ENCODE measurements at places on chromosomes 1 and 21.

DNA sequence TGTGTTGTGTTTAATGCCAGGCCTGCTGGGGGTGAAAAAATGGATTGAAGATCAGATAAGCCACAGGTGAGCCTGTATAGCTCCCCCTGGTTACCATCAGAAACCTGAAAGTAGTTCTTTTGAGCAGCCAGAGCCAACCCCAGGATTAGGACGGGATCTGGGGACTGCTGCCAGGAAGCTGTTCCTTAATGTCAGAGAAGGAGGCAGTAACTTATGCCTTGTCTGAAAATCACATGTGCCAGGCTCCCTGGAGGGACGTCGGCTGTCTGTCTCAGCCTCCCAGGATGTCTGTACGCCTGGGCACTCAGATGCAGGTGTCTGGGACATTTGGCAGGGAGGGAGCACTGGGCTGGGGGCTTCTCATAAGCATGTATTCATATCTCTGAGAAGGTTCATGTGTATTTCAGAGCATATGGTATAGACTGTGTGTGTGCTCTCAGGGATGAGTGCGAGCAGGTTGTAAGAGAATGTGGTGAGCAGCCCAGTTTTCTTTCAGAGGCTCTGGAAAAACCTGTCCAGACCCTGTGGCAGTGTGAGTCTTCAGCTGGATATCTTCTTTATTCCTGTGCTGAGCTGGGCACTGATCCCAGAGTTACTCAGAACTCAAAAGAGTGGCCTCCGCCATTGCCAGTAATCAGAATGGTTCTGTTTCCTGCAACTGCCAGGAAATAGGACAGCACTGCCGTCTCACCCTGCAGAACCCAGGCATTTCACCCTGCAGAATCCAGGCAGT, 2.8 kb downstream of the FAM43B start:
- DNase-seq: no peak

DNA sequence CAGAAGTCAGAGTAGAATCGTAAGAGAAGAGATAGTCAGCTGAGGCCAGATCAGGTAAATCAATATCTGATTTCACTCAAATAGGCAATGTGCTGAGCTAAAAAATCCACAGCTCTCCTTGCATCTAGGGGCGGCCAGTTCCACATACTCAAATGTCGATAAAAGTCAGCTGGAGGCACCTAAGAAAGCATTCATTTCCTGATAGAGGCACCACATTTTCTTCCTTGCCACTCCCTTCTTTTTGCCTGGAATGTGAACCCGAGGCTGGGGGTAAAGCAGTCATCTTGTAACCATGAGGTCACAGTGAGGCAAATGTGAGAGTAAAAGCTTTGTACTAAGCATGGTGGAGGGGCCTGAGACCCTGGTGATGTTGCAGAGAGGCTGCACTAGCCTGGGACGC, 24.2 kb upstream of the CTPS1 start:
- no peak for DNase-seq

DNA sequence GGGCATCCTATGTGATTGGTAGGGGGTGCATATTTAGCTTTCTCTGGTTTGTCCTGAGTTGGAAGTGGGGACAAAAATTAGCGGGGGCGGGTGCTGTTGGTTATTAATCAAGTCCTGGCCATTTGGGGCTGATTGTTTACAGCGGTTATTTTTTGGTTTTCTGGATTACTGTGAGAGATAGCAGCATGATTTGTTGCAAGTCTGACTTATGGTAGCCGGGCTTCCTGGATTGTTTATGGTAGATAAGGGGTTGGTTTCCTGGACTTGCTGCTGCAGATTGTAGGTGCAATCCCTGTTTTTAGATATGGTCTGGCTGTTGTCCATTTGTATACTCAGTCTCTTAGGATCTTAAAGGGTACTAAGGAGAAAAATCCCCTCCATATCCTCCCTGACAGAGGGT, 12.1 kb upstream of the PROK1 start:
- no peak for DNase-seq

DNA sequence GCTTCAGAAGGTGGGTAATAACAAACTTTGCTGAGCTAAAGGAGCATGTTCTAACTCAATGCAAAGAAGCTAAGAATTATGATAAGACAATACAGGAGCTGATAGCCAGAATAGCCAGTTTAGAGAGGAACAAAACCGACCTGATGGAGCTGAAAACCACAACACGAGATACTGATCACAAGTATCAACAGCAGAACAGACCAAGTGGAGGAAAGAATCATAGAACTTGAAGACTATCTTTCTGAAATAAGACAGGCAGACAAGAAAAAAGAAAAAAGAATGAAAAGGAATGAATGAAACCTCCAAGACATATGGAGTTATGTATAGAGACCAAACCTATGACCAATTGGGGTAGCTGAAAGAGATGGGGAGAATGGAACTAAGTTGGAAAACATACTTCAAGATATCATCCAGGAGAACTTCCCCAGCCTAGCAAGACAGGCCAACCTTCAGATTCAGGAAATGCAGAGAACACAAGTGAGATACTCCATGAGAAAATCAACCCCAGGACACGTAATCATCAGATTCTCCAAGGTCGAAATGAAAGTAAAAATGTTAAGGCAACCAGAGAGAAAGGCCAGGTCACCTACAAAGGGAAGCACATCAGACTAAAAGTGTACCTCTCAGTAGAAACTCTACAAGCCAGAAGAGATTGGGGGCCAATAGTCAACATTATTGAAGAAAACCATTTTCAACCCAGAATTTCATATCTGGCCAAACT, 20.5 kb downstream of the CD84 start:
- DNase-seq: no peak

- no peak for DNase-seq
Observed at GRCh38 chr1:2529784-2530512, at the start of gene HES5. Gene HES5 (minus strand): TSS chr1:2530263. CDS start chr1:2530164, 99 bp downstream.

- no peak for DNase-seq
Observed at GRCh38 chr1:93668121-93668520, 13.5 kb downstream of the BCAR3 start.
